ENCODE measurements at places on chromosomes 3 and 15. TPM values are rescaled to one million over a fixed set of nuclear protein-coding genes. Genes with fewer than 3 reads are reported as not detected.

IL12A gene
- 0.17 TPM for total RNA-seq

POLQ gene
- 32.1 TPM for total RNA-seq

ALDH1A3 gene
- not detected for total RNA-seq

DNA sequence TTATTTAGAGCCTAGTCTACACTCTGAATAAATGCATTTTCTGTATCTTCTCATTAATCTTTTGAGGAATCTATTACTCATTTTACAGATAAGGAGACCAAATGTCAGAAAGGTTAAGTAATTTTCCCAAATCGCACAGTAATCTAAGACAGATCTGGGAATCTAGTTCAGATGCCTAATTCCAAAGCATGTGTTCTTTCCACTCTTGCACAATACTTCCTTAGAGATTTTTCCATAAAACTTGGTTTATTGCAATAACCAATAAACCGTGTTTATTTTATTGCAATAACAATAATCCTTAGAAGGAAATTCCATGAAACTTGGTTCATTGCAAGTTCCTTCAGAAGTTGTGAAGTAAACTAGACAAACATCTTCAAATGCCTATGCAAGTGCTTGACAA, 17.4 kb upstream of the COL8A1 start:
- H3K36me3 ChIP-seq = no peaks in the 10 kb centered on the region
- H3K27ac ChIP-seq = no peak overlapping the region
- no peaks in the 10 kb centered on the region for H3K4me1 ChIP-seq
- no peaks in the 10 kb centered on the region for H3K27me3 ChIP-seq
- no peak for DNase-seq

DNA sequence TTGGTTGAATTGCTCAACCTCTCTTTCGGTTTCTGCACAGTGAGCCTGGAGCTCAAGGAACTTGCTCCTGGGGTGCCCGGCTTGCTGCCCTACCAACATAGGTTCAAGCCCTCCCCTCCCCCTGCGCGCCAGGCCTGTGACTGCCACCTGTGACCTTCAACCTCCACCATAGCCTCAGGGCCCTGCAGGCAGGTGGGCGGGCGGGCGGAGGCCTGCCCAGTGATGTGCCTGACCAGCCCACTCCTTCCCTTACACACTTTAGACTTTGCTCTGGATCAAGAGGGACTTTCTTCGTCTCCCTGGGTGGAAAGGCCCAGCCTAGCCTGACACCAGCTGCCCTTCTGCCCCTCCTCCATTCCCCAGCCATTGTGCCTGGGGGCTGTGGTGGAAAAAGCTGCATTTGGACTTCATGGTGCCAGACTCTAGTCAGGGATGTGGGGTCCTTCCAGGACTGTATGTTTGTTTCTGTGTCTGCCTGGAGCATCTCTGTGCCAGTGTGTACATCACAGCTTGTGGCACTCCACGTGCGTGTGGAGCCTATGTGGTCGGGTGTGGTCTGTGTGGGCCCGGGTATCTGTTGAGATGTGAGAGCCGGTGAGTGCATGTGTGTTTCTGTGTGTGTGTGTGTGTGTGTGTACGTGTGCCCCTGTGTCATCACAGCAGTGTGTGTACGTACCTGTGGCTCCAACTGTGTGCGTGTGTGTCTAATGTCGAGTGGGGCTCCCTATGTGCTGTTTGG, 9.5 kb downstream of the PRKCD start:
- no peaks in the 10 kb centered on the region for H3K27me3 ChIP-seq
- peaks cover 40% of the 10 kb centered on the region for H3K4me1 ChIP-seq
- H3K27ac ChIP-seq = no peak overlapping the region
- DNase-seq = peak; percentile 41
- no peak overlapping the region for H3K4me3 ChIP-seq
- H3K36me3 ChIP-seq = no peaks in the 10 kb centered on the region

DNA sequence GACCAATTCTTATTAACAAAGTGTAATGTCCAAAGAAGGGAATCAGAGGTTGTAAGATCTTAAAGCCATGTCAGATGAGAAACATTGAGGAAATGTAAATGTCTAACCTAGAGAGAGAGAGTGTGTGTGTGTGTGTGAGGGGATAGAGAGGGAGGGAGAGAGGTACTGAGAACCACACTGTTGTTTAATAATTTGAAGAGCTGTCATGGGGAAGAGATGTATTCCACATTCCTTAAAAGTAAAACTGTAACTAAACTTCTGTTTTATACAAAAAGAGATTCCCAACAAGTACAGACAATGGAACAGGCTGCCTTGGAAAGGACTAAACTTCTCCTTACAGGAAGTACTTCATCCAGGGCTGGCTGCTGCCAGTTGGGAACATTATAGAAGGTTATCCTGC, 68.9 kb upstream of the BOC start:
- H3K36me3 ChIP-seq = no peaks in the 10 kb centered on the region
- no peak overlapping the region for H3K27ac ChIP-seq
- H3K4me1 ChIP-seq = no peaks in the 10 kb centered on the region
- DNase-seq = no peak
- no peak overlapping the region for H3K4me3 ChIP-seq

GRCh38 chr3:151584566-151584965, 123.7 kb upstream of the IGSF10 start:
- no peaks in the 10 kb centered on the region for H3K4me1 ChIP-seq
- H3K27me3 ChIP-seq = peaks cover 8% of the 10 kb centered on the region
- no peak overlapping the region for H3K27ac ChIP-seq

DNA sequence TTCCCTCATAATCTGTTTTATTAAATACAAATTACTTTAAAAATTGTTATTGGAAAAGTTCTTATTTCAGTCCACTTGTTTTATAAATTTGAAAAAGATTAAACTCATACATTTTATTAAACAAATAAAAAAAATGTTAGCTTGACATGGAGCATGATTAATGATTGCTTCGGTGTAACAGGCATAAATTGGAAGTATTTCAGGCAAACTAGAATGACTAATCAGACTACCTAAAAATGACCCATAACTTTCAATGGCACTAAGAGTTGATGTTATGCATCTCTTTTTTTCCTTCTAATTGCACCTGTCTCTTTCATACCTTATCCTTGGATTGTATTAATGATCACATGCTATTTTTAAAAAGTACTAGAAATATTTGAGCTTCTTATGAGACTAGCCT, 343.3 kb downstream of the ZNF385D start:
- H3K4me3 ChIP-seq = no peak overlapping the region
- no peak for DNase-seq
- no peak overlapping the region for H3K27ac ChIP-seq
- no peaks in the 10 kb centered on the region for H3K27me3 ChIP-seq
- no peaks in the 10 kb centered on the region for H3K36me3 ChIP-seq

Measured in activated CD4-positive, alpha-beta T cell treated with anti-CD3 and anti-CD28 coated beads, Interleukin-2, amount 10 ng/mL, durations not matched to agents 7 days and 5 days (primary cell).